ENCODE measurements at places on chromosomes 6 and 20.
A peak's percentile ranks its signal among the peaks of the same experiment; 100 is the strongest.

DNA sequence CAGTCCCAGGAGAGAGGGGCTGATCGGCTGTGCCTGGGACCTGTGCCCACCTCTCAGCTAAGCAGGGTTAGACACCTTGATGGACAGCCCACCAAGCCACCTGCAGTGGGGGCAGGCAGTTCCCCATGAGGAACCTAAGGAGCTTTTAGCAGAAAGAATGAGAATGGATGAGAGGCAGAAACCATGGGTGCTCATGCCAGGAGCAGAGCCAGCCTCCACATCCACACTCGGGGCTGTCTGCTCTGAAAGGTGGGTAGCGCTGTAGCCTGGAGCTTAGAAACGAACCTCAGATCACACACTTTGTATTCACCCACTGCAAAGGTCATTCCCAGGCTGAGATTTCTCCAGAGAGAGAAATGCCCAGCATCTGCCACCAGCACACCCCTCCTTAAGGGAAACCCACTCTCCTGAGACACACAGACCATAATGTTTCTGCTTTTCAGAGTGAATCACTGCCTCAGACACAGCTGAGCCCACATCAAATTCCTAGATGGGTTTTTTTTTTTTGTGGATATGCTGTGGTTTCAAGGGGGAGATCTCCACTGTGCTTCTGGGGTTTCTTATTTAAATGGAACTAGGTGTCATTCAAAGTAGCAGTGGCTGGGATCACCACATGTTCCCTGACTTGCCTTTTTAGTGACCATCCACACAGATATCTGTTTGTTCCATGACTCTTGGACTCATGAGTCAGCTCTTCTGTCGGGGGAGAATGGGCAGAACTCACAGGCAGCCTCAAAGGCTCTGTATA, 218.9 kb downstream of the EYA2 start:
- no peak for DNase-seq

GRCh38 chr6:117733341-117733740, 58.1 kb downstream of the NUS1 start:
- DNase-seq: no peak

DNA sequence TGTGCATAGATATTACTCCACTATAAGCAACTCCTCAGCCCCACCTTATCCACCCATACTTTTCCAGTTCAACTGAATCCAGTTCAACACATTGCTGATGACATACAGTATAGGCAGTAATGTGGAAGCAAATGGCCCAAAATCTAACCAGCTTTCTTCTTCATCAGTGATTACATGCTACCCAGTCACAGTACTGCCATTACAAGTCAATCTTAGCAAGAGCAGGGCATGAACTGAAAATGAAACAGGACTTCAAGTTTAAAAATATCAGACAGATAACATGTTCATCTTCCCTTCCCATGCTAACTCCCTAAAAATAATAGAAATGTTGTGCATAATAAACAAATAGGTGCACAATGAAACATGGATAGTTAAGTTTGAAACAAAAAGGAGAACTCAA, 19.2 kb downstream of the RRAGD start:
- no peak for DNase-seq

DNA sequence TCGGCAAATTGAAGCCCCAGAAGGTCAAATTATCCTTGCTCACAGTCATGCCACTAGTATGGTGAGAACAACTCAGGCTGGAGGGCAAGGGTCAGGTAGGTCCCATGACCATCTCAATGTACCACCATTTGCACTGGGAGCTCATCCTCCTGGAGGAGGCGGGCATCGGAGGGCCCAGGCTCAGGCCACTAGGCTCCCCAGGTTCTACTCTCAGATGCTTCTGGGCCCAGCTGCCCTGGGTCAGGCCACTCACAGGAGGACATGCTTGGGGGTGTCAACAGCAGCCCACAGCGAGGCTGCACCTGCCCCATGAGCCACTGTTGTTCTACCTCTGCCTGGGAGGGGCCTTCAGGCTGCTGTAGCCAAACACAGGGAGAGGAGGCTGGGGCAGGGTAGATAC, 39.1 kb downstream of the NFATC2 start:
- DNase-seq: no peak

DNA sequence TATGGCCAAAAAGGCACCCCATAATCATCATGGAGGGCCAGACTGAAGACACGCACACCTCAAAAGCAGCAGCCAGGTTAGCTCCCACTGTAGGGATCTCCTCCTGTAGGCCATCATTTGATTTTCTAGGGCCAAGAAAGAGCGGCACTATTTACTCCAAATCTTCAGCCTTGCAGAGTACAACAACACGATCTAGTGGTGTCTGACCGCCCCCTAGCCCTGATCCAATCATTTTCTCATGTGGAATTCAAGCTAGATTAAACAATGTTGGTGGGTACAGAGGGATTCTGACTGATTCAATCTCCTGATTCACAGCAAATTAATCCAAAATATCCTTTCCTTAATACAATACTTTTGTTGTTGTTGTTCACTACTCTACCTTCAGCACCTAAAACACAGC, 12.5 kb downstream of the GNAS-AS1 start:
- DNase-seq: no peak

DNA sequence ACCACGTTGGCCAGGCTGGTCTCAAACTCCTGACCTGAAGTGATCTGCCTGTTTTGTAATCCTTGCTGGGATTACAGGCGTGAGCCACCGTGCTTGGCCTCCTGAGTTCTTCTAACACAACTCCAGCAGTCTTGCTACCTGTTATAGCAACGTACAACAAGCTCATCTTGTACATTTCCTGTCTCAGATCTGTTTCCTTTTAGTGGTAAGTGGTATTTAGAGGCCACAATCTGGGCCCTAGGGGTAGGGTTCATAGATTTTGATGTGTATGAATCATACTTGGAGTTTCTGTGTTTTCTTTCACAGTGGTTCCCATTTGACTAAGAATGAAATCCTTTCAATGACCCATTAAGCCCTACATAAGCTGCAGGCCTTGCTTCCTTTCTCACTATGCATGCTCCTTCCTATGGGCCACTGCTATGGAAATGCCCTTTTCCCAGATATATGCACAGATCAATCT, 27.1 kb upstream of the SYNCRIP start:
- DNase-seq: no peak

GRCh38 chr20:50302341-50303057, 111.9 kb downstream of the CEBPB start:
- no peak for DNase-seq

DNA sequence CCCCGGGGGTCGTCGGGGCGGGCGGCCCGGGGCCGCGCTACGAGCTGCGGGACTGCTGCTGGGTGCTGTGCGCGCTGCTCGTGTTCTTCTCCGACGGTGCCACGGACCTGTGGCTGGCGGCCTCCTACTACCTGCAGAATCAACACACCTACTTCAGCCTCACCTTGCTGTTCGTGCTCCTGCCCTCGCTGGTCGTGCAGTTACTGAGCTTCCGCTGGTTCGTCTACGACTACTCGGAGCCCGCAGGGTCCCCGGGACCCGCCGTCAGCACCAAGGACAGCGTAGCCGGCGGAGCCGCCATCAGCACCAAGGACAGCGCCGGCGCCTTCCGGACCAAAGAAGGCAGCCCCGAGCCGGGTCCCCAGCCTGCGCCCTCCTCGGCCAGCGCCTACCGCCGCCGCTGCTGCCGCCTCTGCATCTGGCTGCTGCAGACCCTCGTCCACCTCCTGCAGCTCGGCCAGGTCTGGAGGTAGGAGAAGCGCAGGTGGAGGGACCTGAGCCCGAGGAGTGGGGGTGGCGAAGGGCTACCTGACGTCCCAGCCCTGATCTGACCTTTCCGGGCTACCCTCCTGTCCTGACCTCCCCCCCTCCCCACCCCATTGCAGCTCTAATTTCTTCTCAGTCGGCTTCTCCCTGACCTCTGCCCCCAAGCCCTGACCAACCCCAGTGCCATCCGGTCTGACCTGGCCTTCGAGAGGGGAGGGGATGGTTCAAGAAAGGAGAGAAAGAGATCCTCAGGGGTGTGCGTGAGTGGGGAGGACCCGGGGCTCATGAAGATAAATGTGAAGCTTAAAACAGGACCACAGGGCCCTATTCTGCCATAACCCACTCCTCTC, 558 bp downstream of the XKR7 start:
- peak; percentile 70 for DNase-seq

DNA sequence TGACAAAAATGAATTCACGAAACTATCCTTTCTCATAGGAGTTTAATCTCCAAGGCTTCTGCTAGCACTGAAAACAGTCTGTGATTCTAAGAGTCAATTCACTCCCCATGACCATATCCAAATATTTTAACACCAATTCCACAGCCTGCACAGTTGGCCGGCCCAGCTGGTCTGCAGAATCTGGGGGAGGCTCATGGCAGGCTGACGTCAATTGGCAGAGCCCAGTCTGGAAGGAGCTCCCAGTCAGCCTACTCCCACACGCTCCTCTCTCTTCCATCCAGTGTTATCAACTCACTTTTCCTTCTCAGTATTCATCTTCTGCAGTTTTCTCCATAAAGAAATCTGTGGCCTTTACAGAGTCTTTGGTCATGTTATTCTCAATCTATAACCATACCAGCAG, 111.0 kb downstream of the TBXT start:
- DNase-seq: no peak

DNA sequence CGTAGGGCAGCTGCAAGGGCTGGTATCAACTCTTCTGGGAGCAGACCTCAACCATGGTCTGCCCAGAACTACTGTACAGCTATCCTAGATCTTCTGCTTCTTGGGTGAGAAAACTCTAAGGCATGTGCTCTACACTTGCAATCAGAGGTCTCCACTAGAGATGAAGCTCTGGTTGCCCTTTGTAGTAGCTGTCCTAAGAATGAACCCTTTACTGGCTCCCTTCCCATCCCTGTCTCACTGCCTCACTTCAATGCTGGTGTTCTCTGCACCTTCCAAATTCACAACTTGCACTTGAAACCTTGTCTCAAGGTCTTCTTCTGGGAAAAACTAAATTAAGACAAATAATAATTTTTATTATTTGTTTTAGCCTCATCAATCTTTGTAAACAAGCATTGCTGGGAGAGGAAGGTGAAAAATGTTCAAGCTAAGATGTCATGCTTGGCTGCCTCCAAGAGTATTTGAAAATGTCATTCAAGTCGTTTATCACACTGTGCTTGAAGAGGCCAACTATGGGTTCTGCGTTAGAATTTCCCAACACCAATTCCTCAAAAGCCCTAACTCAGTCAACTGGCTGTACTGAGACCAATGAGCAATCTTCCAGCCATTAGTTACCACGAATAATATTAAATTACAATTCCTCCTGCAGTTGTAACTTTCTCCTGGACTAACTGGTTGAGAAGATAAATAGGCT, 255.7 kb upstream of the PRND start:
- DNase-seq: no peak

DNA sequence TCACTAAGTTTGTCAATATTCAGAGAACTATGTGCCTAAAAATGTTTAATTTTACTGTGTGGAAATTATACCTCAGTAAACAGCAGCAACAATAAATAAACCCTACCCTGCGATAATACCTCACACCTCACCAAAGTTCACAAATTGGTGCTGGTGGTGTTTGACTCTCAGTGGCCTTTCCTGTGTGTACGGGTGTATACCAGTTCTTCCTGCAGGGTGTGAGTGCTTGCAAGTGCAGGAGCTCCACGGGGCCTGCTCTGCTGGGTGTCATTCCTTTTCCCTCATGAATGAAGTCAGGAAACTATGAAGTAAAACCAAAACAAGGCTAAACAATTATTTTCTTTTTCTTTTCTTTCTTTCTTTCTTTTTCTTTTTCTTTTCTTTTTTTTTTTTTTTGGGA, 4.1 kb upstream of the ENPP5 start:
- no peak for DNase-seq
